T-cell (primary cell): ENCODE measurements at places on chromosomes 12 and 14. TPM values are rescaled to one million over a fixed set of nuclear protein-coding genes. Genes with fewer than 3 reads are reported as not detected.

SIX6 gene
- total RNA-seq, result not detected

GRCh38 chr12:14995583-14996425 is 23.0 kb downstream of the PDE6H start:
- peaks cover 15% of the 10 kb centered on the region for H3K4me1 ChIP-seq
- H3K4me3 ChIP-seq, result no peak overlapping the region
- no peaks in the 10 kb centered on the region for H3K27me3 ChIP-seq
- H3K27ac ChIP-seq, result no peak overlapping the region
- H3K36me3 ChIP-seq, result no peaks in the 10 kb centered on the region

DNA sequence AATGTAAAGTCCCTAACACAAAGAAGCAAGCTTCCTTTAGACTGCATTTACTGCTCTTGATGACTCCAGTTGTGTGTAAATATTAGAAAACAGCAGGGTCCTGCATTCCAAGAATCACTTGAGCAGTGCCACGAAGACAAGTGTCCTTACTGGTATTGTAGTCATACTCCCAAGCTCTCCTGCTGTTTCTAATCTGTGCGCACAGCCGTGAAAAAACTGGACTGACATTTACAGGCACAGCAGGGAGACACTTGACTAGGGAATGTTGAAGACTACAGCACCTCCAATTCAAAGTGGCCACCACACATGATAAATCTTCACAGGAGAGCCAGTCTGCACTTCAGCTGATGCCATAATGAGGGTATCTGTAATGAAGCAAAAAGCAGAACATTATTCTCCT is 91.4 kb downstream of the VRK1 start:
- no peak overlapping the region for H3K4me3 ChIP-seq
- no peaks in the 10 kb centered on the region for H3K27me3 ChIP-seq
- no peak for DNase-seq
- H3K4me1 ChIP-seq, result no peaks in the 10 kb centered on the region
- no peaks in the 10 kb centered on the region for H3K36me3 ChIP-seq

- DNase-seq, result no peak
- no peak overlapping the region for H3K27ac ChIP-seq
- no peaks in the 10 kb centered on the region for H3K36me3 ChIP-seq
- no peaks in the 10 kb centered on the region for H3K27me3 ChIP-seq
- no peak overlapping the region for H3K4me3 ChIP-seq
Observed at GRCh38 chr14:34436960-34437728, 24.9 kb downstream of the SPTSSA start.

DNA sequence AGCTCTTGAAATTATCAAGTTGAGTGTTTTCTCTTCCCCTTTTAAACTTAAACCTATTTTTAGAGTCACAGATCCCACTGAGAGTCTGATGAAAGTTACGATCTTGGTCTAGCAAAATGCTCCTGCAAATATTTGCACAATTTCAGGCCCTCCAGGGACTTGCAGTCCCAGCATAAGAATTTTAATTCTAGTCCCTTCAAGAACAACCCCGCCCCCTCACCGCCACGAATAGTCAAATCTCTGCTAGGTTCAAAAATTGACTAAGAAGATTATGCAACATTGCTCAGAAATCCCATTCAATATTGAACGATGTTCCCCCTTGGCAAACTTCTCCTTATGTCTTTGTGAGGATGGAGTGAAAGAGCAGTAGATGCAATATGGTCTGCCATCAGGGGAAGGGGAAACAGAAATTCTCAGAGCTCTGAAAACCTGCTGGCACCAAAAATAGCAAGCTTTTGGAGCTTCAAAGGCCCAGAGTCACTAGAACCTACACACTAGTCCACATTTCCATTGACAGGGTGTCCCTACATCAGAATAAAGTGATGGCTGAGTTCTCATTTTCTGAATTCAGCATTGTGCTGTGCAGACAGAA is 127.5 kb upstream of the CCDC175 start:
- no peaks in the 10 kb centered on the region for H3K36me3 ChIP-seq
- no peaks in the 10 kb centered on the region for H3K4me1 ChIP-seq
- no peak overlapping the region for H3K27ac ChIP-seq
- DNase-seq, result no peak
